Left hindlimb (tissue), 1 donor: ENCODE measurements at places on chromosomes 5 and 9.
A peak's percentile ranks its signal among the peaks of the same experiment; 100 is the strongest.

- no peak for DNase-seq
Measured at GRCh38 chr5:68465133-68465532, 249.6 kb downstream of the PIK3R1 start.

DNA sequence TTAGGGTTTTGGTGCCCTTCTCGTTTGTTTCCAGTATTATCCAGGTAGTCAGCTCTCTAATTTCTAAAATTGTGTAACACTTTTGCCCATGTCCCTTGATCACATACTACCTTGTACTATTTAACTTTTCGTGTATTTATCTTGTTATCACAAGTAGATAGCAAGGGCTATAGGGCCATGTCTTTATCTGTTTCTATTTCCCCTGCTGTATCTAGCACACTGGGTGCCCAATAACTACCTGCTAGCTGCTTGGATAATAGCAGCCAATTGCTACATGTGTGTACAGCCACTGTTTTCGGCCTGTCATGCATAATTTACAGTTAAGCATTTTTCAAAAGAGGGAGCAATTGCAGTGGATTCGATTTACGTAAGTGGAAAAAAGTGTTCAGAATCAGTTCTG lies 64.8 kb upstream of the TNFAIP8 start:
- no peak for DNase-seq

DNA sequence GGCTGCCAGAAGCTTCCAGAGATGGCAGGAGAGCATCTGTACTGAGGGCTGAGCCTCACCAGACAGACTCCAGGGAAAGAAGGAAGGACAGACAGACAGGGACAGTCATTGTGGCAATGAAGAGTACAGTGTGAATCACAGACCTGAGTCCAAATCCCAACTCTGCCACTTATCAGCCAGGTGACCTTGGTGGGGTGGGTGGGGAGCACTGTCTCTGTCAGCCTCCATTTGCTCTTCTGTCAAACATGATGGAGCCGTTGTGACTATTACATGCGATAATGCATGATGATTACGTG lies 85.9 kb upstream of the FSTL4 start:
- no peak for DNase-seq

DNA sequence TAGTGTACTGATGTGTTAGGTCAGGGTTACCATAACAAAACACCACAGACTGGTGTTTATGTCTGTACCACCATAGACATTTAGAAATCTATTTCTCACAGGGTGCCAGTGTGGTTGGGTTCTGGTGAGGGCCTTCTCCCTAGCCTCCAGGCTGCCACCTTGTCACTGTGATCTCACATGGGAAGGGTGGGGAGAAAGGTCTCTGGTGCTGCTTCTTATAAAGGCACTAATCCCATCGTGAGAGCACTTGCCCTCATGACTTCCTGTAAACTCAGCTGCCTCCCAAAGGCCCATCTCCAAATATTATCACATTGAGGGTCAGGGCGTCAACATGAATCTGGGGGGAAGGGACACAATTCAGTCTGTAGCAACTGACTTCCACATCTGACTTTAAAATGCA lies 49.8 kb downstream of the PIK3R1 start:
- no peak for DNase-seq

- no peak for DNase-seq
Measured at GRCh38 chr9:34072410-34072809, 23.7 kb upstream of the UBAP2 start.

DNA sequence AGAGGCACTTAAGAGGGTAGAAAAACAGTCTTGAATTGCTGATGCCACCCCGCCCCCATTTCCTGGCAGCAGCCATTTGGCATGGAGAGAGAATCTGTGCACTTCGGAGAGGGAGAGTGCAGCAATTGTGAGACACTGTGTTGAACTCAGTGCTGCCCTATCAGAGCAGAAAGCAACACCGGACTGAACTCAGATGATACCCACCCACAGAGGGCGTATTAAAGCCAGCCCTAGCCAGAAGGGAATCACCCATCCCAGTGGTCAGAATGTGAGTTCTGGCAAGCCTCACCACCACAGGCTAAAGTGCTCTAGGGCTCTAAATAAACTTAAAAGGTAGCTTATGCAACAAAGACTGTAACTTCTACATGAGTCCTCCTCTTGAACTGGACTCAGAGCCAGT lies 88.4 kb upstream of the RGS7BP start:
- DNase-seq = peak; percentile 24

- DNase-seq = no peak
Measured at GRCh38 chr5:61748121-61748520, 416.1 kb downstream of the ZSWIM6 start.

DNA sequence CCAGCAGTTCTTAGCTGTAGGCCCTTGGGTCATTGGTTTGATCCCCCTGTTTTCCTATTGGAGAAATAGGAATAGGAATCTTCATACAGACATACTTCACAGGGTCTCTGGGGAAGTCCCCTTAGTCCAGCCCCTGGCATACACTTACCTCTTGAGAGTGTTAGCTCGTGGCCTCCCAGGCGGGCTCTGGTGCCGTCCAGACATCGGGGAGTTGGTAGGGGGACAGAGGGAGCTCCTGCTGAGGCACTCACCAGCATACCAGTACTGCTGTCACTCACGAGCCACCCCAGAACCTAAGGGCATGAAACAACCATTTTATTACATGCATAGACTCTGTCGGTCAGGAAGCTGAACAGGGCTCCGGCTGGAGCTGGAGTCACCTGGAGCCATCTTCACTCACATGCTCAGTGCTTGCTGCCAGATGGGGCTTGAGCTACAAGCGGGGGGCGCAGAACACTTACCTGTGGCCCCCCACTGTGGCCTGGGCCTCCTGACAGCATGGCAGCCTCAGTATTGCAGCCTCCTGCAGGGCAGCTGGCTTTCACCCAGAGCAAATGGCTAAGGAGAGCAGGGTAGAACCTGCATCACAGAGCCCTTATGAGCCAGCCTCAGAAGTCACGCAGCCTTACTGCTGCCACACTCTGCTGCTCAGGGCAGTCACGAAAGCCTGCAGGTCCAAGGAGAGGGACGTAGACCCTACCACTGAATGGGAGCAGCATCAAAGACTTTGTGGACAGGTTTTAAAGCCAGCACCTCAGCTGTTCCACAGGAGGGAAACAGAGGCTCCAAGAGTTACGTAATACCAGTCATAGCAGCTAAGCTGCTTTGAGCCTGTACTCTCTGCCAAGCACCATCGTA lies 58.3 kb upstream of the ANGPTL2 start:
- peak; percentile 24 for DNase-seq

- DNase-seq = no peak
Measured at GRCh38 chr5:62460578-62460983, 48.0 kb downstream of the IPO11 start.

GRCh38 chr9:113311961-113312360 lies 8.8 kb upstream of the RNF183 start:
- no peak for DNase-seq

DNA sequence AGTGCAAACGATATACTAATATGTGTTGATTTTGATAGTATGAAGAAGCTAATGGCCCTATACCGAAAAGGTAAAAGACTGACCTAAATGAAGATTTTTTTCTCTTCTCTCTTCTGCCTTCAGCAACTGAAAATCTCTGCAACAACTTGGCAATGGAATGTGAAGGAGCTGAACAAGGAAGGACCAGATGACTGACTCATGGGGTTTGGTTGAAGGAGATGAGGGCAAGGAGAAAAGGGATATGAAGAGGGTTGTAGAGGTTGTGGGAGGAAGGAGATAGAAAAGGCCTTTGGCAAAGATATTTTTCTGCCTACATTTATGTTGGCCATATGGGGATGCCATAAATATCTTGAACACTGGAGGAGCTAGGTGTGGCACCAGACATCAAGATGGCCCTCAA lies 129.7 kb upstream of the CHD1 start:
- no peak for DNase-seq

DNA sequence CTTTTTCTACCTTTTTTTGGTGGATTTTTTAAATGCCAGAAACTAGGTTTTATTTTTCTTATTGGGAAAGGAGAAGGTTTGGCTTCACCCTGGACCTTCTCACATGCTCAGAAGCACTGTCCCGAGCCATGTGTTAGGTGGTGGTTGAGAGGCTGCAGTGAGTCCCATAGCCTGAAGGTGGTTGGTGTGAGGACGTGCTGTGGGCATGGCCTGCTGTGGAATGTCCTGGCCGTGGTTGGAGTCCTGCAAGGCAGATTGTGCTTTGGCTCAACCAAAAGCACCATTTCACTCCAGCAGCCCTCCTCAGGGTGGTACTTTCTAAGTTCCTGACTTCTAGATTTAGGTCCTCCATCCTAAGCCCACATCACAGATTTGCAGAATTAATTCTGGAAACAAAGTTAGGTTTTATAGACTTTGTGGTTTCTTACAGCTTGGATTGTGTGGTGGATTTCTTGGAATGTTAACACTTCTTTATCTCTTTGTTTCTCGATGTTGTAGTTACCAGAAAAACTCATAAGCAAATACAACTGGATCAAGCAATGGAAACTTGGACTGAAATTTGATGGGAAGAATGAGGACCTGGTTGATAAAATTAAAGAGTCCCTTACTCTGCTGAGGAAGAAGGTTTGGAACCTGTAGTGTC lies 22.6 kb downstream of the OTULIN start:
- no peak for DNase-seq

GRCh38 chr5:139733698-139734538 lies 61.7 kb upstream of the PSD2 start:
- no peak for DNase-seq

- peak; percentile 57 for DNase-seq
Measured at GRCh38 chr5:139414581-139415130, 10.8 kb upstream of the SPATA24 start.

DNA sequence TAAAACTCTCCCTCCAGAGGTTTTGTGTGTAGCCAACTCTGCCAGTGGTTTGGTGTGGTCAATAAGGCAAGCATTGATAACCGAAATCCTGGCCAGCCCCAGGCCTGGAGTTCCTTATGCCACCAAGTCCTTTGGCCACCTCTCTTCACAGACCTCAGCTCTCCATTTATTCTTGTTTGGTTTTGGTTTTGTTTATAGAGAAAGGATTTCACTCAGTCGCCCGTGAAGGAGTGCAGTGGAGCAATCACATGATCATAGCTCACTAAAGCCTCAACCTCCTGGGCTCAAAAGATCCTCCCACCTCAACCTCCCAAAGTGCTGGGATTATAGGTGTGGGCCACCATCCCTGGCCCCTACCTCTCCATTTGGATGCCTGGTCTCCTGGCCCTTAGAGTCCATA lies 55.4 kb upstream of the PPARGC1B start:
- no peak for DNase-seq

GRCh38 chr9:128625391-128626146 lies 31.1 kb downstream of the DYNC2I2 start:
- DNase-seq = no peak

DNA sequence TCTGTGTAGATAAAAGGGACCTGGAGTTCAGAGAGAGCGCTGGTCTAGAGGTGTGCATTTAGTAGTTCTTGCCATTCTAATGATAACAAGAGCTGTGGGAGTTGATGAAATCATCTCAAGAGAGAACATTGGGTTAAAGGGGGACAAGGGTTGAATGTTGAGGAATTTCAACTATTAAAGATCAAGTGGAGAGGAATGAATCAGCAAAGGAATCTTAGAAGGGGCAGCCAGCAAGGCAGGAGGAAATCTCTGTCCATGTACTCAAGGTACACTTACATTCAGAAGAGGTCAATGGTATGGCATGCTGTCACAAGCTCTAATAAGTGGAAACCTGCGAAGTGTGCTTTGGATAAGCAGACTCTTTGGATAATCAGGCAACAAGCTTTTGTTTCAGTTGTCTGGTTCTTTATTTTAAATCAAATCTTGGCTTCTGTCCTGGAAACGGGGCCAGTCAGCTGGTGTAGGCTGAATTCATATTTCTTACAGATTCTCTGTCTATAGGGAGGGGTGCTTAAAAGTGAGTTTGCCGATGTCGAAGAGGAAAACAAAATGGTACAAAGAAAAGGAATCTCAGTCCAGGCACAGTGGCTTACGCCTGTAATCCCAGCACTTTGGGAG lies 320.5 kb upstream of the CD180 start:
- no peak for DNase-seq

DNA sequence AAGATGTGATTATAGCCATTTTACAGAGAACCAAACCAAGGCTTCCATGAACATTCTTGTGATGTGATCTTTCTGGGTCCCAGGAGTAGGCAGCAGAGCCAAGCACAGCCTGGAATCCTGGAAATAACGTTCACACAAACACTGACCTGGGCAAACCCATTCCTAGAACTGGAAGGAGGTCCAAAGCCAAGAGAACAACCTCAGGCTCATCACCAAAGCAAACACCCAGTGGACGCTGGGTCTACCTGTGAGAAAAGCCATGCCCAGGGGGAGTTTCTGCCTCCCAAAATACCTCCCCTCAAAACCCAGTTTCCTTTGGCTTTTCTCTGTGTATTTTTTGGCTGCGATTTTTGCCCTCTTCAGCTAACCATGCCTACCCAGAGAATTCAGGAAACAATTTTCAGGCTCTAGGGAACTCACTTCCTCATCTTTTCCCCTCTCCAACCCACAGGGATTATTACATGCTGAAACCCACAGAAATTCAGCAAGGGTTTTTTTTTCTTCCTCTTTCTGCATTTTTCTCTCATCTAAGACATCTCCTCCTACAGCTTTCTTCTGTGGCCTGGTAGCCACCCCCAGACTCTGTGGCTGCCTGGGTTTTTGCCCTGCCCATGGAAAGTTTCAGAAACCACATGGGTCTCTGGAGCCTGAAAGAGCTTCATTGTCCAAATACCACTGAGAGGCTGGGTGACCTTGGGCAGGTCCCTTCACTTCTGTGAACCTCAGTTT lies 75.0 kb downstream of the TNC start:
- DNase-seq = peak; percentile 75

- no peak for DNase-seq
Measured at GRCh38 chr9:121156263-121156731, 45.4 kb downstream of the RAB14 start.

DNA sequence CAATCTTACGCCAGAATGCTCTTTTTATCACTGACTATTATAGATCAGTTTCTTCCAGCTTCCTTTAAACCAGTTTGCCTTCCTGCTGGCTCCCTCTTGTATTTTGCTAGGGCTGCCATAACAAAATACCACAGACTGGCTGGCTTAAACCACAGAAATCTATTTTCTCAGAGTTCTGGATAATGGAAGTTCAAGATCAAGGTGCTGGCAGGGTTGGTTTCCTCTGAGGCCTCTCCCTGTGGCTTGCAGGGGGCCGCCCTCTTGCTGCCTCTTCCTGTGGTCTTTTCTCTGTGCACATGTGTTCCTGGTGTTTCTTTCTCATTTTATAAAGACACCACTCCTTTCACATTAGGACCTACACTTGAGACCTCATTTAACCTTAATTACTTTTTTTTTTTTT lies 6.8 kb upstream of the FXN start:
- DNase-seq = no peak

DNA sequence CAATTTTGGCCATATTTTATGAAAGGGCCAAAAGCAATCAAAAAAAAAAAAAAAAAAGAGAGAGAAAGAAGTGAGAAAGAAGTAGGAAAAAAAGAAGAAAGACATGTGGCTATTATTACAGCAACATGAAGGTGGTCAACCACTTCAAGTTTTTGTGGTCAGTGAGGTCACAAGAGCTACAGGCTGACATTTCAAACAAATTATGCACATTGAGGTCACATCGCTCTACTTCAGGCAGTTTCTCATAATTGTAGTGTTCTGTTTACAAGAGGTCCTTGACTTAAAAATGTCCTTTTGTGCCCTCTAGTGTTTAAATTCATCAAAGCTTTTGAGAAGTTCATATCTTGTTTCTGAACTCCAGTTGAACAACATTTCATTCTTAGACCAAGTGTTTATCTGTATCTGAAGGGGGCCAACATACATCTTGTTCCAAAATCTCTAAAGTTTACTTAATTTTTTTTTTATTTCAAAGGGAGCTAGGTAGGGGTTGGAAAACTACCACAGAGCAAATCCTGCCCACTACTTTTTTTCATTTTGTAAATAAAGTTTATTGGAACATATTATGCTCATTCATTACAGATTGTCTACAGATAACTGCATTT lies 513.1 kb downstream of the PDE4D start:
- DNase-seq = no peak
